ENCODE measurements at places on chromosomes 4 and X.

DNA sequence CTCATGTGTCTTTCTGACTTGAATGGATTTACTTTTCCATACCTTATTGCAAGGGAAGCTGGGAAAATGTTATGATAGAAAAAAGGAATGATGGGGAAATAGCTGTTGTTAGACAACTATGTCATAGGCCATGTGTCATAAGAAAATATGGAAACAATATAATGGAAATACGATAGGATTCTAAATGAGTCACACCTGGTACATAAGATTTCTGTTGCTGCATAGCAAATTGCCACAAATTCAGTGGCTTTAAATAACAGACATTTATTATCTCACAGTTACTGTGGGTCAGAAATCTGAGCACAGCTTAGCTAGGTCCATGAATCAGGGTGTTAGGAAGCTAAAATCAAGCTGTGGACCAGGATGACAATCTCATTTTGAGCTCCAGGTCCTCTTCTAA, 44.6 kb upstream of the ANKRD50 start:
- no peak for DNase-seq

DNA sequence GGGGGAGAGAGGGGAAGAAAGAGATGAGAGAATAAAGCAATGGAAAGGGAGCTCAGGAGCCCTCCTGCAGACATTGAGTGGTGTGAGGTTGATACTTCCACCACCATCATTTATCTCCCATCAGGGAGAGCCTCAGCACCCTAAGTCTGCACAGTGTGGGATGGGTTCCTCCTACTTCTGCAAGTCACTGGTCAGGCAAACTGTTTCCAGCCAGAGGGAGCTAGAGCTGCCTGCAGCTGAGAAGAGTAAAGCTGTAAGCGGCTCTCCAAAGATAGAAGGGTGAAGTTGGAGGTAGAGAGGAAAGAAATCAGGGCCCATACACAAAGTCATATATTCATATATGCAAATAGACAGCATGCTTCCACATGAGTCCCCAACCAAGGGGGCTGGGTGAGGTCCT, 21.9 kb upstream of the ZNF81 start:
- DNase-seq = no peak

- DNase-seq = no peak
Measured at GRCh38 chr4:84498935-84499623, at the start of gene NKX6-1. Gene NKX6-1, minus strand, starts transcription at chr4:84499292. Its CDS starts 1,064 bp downstream, at chr4:84498228.

GRCh38 chrX:39773923-39774773, 323.6 kb downstream of the BCOR start:
- no peak for DNase-seq

- no peak for DNase-seq
Measured at GRCh38 chr4:177489471-177490246, 47.4 kb upstream of the AGA start.

- DNase-seq = no peak
Measured at GRCh38 chr4:76626686-76627465, 191.8 kb downstream of the SHROOM3 start.

DNA sequence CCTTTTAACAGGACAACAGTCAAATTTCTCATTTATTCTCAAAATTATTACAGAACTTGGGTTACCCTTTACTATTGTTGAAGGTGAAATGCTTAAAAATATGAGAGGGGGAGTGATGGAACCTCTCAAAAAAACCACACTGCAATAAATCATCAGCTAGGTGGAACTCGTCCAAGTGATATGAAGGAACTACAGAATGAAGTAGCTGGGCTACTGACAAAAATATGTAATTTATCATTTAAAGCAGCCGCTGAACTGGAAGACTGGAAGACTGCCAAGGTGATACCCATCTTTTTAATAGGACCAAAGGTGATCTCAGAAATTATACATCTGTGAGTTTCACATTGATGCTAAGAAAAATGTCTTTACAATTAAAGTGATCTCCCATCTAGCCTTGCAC, 597.7 kb upstream of the TENM3 start:
- DNase-seq = no peak

DNA sequence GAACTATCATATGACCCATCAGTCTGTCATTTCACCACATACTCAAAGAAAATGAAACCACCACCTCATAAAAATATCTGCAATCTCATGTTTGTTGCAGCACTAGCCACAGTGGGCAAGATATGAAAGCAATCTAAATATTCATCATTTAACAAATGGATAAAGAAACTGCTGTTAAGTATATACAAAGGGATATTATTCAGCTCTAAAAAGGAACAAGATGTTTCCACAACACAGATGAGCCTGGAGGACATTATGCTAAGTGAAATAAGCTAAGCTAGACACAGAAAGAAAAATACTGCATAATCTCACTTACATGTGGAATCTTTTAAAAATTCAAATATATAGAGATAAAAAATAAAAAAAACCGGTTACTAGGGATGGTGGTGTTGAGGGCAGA, 108.2 kb upstream of the BRWD3 start:
- no peak for DNase-seq

GRCh38 chr4:172410363-172410762, 597.2 kb downstream of the GALNTL6 start:
- no peak for DNase-seq

DNA sequence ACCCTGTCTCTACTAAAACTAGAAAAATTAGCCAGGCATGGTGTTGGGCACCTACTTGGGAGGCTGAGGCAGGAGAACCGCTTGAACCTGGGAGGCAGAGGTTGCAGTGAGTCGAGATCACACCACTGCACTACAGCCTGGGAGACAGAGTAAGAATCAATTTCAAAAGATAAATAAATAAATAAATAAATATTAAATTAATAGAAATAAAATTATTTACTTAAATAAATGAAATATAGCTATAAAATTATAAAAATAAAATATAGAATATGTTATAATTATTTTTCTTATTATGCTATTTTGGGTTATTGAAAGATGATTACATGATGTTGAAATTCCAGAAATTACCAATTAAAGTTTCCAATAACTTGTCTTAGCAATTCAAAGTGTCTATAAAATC, 1029.8 kb upstream of the AGA start:
- DNase-seq = no peak

- DNase-seq = no peak
Measured at GRCh38 chr4:150722908-150723362, 141.0 kb downstream of the MAB21L2 start.

DNA sequence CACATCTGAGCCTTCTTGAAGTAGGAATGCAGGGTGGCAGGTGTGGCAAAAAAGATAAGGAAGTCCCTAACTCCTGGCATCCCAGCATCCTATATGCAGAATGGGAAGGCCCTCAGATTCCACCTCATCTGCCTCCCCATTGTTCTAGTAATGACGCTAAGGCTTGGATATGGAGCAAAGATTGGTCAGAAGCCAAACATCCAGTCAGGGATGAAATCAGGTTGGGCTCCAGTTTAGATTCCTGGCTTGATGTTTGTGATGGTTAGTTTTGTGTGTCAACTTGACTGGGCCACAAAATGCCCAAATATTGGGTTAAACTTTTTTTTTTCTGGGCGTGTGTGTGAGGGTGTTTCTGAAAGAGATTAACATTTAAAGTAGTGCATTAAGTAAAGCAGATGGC, 39.6 kb upstream of the MAGEA4 start:
- no peak for DNase-seq

- no peak for DNase-seq
Measured at GRCh38 chrX:38260231-38260630, 39.6 kb upstream of the SRPX start.

DNA sequence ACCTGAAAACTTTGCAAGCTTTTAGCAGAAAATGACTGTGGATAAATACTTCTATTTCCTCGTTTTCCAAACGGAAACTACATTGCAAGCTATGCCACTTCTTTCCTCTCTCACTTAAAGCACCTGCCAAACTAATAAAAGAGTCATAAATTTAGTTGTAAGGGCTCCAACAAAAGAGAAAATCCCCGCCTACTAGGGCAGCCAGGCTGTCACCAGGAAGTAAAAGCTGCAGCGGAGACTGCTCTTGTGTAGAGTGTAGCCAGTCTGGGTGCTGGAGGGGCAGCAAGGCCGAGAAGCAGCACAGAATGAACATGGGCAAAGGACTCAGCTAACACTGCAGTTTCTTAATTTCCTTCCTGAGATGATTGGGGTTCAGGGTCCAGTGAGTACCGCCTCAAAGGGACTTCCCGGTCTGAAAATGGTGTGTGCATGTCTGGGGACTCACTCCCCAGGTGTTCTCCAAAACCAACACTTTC, 89.3 kb upstream of the MAML3 start:
- no peak for DNase-seq

DNA sequence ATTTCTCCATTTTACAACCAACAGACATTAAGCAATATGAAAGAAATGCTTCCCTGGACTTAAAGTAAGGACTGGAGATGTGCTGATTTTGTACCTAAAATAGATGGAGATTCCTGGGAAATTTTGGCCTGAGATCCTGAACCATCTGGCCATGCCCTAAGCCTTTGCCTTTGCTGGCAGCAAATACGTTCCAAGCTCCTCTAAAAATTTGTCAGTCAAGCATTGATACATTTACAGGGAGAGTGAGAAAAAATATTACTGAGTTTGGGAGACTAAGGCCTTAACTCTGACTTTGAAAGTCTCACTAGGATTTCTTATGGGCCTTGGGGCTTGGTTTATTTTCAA, 63.9 kb downstream of the FHDC1 start:
- no peak for DNase-seq

GRCh38 chr4:88821522-88821921, 123.9 kb upstream of the NAP1L5 start:
- no peak for DNase-seq

- no peak for DNase-seq
Measured at GRCh38 chr4:165970703-165971420, 97.8 kb downstream of the TLL1 start.

DNA sequence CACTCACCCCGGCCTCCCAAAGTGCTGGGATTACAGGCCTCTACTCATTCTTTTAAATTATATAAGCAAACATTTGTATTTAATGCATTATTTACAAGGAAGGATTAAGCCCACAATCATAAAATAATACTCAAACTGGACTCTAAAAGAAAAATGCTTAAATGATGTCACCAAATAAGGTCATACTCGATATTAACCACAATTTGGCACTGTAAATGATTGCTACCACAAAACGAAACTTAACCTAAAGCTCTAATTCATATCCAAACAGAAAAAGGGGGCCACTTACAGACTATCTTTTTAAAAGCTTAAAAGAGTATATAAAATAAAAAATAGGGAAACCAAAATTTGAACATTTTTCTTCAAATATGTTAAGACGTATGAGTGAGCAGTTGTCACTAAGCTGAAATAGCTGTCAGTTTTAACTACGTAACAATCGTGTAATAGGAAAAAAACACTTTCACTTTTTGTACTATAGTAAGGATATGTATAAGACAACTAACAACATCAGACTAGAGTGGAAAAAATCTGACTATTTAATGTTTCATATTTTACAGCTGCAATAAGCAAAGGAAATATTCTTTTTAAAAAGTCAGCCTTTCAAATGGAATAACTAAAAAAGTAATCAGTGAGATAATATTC, 108.2 kb upstream of the GPR34 start:
- no peak for DNase-seq

Data from stimulated activated CD8-positive, alpha-beta memory T cell treated with anti-CD3 and anti-CD28 coated beads, Interleukin-4, amount 100 ng/mL, for 4 hours (primary cell).